ENCODE measurements at places on chromosomes 12 and 14.

GRCh38 chr12:109864916-109865315, 15.4 kb downstream of the GLTP start:
- no peak for DNase-seq

- no peak for DNase-seq
Measured at GRCh38 chr12:122523280-122523679, 3.5 kb downstream of the RSRC2 start.

DNA sequence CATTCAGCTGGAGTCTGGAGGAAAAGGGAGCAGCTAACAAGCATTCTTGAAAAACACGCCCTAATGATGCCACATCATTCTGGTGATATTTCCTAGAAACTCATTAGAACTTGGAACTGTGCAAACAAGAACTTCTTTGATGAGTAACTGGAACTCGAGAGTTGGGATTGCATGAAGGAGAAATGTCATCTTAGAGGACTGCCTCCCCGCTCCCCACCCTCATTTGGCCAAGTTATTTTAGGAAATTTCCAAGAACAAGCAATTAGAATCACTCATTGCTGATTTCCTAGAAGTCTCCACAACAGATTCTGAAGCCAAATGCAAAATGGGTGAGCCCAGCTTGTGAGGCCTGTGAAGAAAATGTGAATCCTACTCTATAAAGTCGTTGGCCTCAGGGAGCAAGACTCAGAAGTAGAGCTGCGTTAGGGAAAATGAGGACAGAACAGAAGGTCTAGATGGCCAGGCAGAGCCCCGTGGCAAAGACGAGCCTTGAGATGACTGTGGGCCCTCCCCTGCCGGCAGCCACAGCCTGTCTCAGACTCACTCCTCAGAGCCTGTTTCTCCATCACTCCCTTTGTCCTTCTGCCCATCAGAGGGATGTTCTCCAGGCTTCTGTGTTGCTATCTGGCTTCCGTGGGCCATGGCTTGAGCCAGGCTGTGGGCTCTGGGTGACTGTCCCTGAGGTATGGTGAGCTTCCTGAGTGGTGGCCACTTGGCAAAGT, 38.4 kb downstream of the RTL1 start:
- DNase-seq: no peak

DNA sequence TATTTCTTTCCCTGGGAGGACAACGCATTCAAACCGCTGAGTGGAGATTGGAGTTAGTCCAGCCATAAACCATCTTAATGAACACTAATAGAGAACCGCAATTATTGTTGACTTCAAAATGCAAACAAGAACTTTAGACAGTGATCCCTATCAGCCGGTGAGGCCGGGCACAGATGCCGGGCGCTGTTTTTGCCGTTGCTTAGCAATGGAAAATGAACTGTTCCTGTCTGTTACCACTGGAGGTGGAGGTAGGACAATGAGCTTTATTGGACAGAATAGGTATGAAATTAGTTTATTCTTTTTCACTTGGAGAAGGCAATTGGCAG, 216.8 kb downstream of the TTC8 start:
- no peak for DNase-seq

GRCh38 chr12:122753319-122753650, 661 bp downstream of the DENR start:
- no peak for DNase-seq

DNA sequence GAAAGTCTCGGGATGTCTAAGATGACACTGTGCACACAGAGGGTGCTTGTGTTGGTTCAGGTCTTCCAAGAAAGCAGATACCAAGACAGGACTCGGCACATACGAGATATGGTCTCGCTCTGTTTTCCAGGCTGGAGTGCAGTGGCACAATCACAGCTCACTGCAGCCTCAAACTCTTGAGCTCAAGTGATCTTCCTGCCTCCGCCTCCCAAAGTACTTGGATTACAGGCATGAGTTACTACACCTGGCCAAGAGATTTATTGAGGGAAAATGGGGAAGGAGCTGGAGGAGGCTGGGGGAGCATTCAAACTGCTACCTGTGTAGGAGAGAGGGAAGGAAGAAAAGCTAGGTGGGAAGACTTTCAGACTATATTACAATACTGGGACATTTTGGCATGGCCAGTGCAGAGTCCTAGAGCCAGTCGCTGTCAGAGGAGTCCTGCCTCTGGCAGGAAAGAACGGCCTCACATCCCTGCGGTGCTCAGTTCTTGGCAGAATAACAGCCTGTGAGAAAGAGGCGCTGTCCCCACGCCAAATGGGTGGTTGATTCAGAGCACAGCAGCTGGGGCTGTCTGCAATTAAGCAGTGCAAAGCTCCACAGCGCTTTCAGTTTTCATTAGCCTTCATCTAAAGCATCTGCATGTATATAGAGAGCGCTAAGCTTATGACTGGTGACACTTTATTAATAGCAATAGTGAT, 18.3 kb downstream of the SLC17A8 start:
- DNase-seq: no peak

DNA sequence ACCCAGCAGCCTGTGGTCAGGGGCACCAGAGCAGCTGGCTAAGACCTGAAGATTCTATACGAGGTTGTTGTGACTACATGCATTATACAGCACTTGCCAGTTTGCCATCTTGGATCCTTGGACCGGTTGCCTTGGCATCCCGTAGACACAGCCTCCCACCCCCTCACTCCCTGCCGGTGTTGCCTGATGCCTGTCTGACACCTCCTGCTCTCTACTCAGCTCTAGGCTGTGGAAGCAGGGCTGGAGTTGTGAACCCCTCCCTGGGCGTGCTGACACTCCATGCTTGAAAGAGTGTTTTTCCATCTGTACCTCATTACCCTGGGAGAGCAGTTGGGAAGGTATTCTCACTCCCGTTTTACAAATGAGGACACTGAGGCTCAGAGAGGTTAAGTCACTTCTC, 2.5 kb downstream of the CHGA start:
- no peak for DNase-seq

GRCh38 chr14:71060274-71060673, 153.0 kb downstream of the PCNX1 start:
- no peak for DNase-seq

DNA sequence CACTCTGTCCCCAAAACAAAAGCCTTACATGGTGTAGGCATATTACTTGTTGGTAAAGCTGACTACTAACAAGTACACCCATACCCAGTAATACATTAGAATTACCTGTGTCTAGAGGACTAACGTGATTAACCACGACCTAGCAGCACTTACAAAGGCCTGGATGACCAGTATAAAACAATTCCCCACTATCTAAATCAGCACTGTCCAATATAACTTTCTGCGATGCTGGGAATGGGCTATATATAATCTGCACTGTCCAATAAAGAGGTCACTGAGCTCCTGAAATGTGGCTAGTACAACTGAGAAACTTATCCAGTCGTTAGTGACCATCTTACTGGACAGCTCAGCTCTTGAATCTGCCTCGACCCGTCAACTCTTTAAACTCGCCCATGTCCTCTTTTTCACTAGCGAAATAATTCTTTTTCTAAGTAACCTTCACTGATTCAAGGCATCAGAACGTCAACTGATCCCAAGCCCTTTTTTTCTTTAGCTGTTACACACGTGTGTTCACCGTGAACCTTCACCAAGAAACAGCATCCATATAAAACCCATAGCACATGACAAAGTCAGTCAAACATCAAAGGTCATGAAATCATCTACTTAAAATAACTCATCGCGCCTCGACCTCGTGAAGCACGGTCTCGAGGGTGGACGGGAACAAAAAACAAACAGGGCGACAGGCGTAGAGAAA, 905 bp upstream of the CIPC start:
- DNase-seq: no peak

- no peak for DNase-seq
Measured at GRCh38 chr12:12323591-12323990, 26.5 kb downstream of the MANSC1 start.
